NCI-H2171 treated with DMSO at 0.1 percent for 48 hours (cell line): ENCODE measurements at places on chromosomes 3 and 15.

GRCh38 chr3:141384157-141384556, 15.9 kb downstream of the ZBTB38 start:
- DNase-seq, result no peak

DNA sequence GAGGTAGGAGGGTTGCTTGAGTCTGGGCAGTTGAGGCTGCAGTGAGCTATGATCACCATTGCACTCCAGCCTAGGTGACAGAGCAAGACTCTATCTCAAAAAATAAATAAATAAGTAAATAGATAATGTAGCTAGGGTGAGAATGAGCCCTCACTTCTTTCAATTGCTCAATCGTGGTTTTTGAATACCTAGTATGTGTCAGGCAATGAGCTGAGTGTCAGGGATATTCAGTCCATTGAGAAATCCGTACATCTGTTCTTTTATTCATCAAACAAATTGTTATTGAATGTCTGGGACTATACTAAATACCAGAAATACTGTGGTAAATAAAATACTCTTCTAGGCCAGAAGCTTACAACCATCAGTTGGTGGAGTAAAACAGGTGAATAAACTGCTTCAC, 6.2 kb upstream of the ZNF148 start:
- DNase-seq, result no peak

DNA sequence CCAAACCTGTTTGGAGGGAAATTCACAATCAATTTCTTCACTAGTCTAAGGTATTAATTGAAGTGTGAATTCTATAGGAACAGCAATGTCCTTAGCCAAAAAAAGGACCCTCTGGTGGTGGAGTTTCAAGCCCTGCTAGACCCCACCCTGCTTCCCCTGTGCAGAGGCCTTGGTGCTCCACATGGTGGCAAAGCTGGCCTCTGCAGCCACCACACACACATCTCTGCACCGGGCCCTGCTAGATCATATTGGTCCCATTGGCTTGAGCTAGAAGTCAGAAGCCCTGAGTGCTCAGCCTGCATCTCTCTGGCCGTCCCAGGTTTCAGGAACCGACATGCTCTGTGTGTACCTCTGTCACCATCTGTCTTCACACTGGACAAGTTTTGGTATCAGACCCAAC, 220.9 kb upstream of the TRIM42 start:
- no peak for DNase-seq

- DNase-seq, result peak; percentile 94
Observed at GRCh38 chr3:114418724-114419543, 125.1 kb downstream of the TIGIT start.

DNA sequence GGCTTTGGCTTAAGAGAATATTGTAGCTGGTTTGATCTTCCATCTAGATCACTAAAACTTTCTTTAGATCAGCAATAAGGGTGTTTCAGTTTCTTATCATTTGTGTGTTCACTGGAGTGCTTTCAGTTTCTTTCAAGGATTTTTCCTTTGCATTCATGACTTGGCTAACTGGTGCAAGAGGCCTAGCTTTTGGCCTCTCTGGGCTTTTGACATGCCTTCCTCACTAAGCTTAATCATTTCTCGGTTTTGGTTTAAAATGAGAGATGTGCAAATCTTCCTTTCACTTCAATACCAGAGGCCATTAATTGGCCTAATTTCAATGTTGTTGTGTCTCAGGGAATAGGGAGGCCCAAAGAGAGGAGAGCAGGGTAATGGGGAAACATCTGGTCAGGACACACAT, 30.3 kb upstream of the CCNB2 start:
- DNase-seq, result no peak

DNA sequence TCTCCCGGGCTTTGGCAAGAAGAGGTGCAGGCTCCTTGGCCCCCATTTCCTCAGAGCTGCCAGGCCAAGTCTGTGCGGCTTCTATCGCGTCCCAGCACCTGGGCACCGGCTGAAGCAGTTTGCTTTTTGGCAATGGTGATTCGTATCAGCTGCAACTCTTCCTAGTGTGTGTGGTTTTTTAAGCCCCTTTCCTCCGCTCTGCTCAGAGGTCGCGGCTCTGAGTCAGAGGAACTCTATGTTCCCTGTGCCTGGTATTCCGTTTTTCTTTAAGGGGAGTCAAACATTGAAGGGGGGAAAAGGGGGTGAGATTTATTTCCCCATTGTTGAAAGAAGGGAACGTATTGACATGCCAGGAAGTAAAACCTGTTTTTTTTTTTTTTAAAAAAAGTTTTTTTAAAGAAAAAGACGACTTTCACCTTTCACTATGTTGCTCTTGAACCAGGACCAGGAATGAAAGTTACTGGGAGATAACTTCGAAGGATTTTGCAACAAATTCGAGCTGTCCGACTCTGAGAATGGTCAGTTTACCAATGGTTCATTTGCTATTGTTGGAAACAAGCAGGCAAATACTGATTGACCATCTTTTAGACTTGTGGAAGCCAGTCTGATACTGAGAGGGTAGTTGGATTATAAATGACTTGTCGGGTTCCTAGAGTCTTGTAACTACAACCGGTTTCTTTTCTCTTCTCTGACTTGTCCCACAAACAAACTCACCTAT, 1.1 kb downstream of the ARMC8 start:
- DNase-seq, result no peak

- DNase-seq, result no peak
Observed at GRCh38 chr3:113329757-113330156, 111.5 kb downstream of the CFAP44 start.

DNA sequence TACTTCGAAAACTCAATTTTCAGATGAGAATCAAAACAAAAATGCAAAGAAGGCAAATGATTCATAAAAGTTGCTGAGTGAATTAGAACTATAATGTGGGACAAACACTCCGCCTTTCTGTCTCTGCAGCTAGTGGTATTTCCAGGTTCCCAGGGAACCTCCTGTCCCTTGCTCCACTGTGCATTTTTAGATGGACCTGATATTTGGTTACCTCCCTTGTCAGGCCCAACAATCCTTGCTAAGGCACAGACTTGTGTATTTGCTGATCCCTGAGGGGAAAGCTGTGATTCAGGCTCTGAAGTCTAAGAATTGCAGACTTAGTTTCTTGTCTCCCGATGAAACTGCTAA, 162.7 kb downstream of the LPP start:
- no peak for DNase-seq

DNA sequence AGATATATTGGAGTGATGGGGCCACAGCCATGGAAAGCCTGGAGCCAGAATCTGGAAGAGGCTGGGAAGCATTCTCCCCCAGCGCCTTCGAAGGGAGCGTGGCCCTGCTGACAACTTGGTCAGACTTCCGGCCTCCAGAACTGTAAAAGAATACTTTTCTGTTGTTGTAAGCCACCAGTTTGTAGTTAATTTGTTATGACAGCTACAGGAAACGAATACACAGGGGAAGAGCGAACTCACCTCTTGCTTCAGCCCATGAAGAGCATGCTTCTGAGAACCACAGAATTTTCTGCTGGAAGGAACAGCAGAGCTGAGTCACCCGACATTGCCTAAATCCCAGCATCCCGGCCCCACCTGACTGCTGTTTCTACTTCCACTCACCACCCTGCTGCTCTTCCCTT, 501.7 kb downstream of the SHQ1 start:
- DNase-seq, result no peak

DNA sequence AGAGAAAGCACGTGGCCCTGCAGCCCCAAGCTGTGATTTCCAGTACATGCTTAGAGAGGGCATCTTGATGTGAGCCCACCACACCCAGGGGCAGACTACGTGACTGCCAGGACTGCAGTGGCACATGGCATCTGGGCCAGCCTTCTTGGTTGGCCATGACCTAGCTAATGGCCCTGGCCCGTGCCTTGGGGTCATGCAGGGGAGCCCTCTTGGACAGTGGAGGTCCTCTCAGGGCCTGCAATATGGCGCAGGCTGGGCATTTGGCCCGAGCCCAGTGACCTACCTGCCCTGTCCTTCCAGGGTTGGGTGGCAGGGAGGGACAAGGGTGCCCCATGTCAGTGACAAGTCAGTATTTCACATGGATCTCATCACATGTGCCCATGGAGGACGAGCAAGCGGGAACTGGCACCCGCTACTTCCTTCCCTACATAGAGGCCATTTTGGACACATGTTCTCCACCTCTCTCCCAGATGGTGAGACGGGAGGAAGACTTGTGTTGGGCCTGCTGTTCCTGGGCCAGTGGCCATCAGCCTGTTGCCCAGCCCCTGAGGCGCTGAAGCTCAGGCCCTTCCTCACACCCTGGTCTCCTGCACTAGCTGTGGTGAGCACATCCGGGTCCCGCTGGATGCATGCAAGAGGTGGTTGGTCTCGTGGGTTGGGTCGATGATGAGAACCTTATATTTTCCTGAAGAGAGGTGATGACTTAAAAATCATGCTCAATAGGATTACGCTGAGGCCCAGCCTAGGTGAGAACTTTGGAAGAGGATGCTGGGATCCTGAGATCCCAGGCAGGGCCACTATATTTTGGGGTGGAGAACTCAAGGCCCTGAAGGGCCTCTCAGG, 195.6 kb downstream of the UBE3A start:
- DNase-seq, result no peak

- peak; percentile 45 for DNase-seq
Observed at GRCh38 chr3:195859061-195859845, 47.5 kb upstream of the MUC4 start.

- peak; percentile 92 for DNase-seq
Observed at GRCh38 chr15:77607894-77608261, 24.8 kb downstream of the LINGO1 start.

DNA sequence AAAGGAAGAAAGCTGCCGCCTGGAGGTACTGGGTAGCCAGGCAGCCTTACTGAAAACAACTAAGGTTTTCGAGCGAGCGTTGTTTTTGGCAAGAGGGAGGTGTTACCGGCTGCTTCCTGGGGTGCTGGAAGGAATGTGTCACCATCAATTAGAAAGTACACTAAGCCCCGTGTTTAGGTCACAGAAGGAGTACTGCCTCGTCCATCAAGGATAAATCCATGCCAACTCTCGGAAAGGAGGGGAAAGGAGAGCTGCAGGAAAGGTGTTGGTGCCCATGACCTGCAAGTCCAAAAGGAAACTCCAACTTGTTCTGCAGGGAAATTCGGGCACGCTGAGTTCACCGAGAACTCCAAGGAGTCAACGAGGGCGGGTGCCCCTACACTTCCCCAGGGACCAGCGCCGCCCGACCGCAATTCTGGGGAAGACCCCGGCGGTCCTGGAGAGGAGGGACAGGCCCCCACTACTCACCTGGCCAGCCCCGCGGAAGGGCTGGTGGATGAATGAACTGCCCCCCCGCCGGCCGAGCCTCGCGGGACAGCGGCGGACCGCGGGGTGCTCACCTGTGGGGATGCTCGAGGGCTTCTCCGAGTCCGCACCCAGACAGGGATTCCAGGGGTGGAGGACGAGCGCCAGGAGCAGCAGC, 542 bp downstream of the PLOD2 start:
- peak; percentile 83 for DNase-seq

DNA sequence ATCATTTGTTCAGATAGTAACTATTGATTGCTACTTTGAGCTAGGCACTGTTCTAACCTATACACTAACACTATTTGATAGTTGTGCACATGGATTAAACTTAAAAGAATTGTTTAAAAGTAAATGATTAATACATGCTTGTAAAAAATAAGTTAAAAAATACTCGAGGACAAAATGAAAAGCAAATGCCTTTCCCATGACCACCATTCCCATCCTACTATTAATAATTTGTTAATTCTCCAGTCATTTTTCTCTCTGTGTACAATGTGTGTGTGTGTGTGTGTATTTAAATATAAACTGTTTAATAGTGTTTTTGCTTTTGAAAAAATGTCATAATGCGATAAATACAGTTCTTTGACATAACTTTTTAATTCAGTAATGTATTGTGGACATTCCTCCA, 78.7 kb upstream of the KCNMB2 start:
- no peak for DNase-seq

GRCh38 chr3:51434746-51435327, 43.8 kb downstream of the RBM15B start:
- DNase-seq, result peak; percentile 23

DNA sequence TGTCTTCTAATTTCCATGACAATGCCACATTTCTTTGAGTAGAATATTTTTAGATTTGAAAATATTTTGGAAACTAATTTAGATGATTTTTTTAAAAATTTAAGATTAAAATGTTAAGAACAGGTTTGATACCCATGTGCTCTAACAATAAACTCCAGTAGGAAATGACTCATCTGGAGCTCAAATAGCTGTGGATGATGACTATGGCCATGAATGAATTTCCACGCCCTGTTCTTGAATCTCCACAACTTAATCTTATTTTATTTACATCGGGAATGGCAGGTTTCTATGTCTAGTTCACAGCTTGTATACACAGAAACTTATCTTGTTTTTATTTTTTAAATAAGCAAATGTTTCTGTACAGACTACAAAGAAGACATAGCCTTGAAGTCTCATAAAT, 726.8 kb downstream of the NAALADL2 start:
- no peak for DNase-seq

GRCh38 chr3:111924283-111924682, 54.5 kb upstream of the ABHD10 start:
- no peak for DNase-seq

DNA sequence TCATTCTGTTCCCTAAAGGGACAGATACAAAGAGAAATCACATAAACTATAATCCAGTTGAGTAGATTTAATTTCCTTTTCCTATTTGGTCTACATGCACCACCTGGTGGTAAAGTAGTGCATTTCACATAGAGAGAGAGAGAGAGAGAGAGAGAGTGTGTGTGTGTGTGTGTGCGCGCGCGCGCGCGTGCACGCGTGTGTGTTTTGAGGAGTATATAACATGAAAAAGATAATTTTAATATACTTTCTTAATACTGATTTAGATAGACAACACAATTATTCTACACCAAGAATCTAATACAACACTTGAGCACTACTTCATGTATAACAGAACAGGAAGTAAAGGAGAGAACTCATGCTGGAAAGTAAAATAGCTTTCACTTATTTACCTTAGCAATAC, 1.1 kb upstream of the FGF7 start:
- DNase-seq, result peak; percentile 26

GRCh38 chr3:56987238-56987895, 73.1 kb upstream of the SPATA12 start:
- no peak for DNase-seq

- DNase-seq, result peak; percentile 34
Observed at GRCh38 chr3:15858547-15859506, 61.0 kb upstream of the ANKRD28 start.

- no peak for DNase-seq
Observed at GRCh38 chr15:41932511-41933289, 38.8 kb upstream of the SPTBN5 start.

DNA sequence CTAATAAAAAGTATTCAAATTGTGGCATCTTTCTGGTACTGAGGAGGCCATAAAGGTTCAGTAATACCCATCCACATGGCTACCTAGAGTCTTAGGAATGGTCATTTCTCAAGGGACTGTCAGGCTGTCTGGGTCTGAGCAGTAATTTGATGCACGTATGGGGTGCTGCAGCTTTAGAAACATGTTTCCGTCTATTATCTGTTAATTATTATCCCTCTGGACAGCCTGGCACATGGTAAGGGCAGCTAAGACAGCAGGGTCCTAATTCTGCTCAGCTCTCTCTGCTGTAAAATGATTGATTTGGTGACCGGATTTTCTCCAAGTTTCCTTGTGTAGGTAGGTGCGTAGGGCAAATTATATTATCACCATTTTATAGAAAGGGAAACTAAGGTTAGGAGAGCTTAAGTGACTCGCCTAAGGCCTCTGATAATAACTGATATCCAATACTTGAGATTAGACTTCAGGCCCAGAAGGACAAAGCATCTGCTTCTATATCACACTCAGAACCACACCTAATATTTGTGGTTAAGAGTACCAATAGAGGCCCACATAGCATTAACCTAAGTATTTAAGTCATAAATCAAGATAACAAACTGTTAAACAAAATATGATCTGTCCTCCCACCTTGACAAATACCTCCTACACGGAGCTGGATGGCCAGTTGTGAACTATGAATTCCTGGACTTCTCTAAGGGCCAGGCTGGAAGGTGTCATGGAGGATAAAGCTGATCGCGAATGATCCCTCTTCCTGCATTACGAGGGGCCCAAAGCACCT, 2.9 kb upstream of the RAP2B start:
- no peak for DNase-seq
